ENCODE measurements at places on chromosomes 13 and 19.
A peak's percentile ranks its signal among the peaks of the same experiment; 100 is the strongest.

GRCh38 chr13:43391036-43391435 lies 367.6 kb downstream of the DNAJC15 start:
- DNase-seq, result no peak

DNA sequence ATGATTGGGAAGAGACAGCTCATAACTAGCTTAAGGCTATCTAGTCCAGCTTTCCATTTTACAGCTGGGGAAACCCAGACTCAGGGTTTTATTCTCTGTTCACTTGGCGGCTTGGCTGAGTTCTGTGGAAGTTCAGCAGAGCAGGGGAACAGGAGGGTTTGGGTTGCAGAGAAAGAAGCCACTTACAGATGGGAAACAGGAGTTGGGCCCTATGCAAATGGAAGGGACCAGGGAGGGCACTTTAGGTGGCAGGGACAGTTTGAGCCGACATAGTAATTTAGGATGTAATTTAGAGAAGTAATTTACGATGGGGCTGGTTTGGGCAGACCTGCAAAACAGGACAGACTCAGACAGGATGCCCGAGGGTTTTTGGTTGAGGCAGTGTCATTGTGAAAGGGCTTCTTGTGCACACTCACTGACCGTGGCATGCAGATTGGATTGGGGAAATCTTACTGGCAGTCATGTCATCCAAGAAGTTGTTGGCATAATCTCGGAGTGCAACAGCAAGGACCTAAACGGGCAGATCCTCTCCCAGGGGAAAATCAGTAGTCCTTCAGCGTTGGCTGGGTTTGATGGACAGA lies 47.3 kb upstream of the GPR183 start:
- DNase-seq, result peak; percentile 60

- no peak for DNase-seq
Observed at GRCh38 chr13:44197791-44198770, 175.5 kb upstream of the SERP2 start.

GRCh38 chr19:3510727-3511126 lies 4.6 kb downstream of the FZR1 start:
- no peak for DNase-seq

DNA sequence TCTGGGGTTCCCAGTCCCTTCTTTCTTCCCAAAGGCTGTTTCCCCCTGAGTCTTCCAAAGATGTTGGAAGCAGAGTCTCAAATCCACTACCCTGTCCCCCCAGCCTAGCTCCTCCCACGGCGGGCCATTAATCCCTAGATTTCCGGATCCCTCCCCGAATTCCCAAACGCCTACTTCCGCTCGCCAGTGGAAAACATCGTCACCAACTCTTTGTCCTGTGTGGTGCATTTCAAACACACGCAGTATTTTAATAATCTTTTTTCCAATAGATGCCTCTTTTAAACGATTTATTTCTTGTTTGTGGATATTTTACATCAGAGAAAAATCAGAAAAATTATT lies 610 bp downstream of the ZNF791 start:
- DNase-seq, result no peak
